AML-193 (cell line): ENCODE measurements at places on chromosomes 11 and 22.

DNA sequence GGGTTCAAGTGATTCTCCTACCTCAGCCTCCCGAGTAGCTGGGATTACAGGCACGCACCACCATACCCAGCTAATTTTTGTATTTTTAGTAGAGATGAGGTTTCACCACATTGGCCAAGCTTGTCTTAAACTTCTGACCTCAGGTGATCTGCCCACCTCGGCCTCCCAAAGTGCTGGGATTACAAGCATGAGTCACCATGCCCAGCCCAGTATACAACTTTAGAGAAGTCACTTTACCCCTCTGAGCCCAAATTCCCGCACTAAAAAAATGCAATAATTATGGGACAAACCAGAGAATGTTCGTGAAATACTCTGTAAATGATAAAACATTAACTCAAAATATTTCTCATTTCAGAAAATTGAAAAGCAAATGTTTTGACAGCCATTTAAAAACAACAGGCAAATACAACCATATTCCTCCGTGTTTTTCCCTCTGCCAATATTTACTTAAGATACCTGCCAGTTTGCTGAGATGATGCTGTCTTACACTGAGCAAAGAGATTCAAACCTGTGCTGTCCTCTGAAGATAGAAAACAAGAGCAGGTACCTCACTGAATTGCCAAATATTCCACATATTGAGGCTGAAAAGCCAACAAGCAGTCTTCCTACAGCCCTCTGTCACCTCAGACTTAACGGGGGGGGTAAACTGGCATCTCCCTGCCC is 9.6 kb downstream of the PLEKHA7 start:
- DNase-seq = no peak

DNA sequence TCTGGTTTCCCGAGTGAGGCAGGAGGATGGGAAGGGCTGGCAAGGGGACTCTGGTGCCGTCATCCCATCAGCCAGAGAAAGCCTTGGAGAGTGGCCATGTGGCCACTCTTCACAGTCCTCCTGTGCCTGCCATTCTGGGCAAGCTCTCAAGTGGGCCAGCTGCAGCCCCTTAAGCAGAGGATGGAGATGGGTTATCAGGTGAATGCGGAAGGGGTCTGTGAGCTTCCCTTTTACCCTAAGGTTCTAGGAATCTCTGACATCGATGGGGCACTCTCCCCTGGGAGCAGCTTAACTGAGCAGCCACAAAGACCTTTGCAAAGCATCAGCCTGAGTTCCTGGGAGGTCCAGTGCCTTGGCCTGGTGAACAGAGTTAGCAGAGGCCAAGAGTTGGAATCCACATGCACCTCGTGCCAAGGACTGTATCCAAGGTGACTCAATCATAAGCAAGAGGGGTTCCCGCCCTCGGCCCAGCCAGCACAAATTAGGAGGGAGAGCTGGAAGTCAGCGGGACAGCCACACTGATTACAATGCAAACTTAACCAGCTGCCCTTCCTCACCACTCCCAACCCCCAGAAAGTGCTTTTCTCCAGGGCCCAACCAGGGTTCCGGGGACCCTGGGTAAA is 193.6 kb downstream of the BUD13 start:
- DNase-seq = no peak

DNA sequence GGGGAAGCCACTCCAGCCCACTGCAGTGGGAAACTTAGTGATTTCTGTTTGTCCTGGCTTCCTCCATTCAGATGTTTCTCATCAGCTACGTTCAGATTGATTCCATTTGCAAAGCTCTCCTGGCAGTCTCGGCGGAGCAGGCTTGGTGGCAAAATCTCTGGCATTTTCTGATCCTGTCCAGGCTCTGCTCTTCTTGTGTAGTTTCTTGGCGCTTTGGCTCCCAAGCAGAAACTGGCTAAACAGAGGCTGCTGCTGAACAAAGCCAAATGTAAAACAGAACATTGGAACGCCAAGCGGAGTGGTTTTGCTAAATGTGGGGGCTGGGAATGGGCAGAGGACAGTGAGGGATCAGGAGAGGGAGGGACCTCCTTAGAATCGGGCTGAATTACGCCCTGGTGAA is 36.7 kb downstream of the ADAMTS8 start:
- DNase-seq = no peak

GRCh38 chr11:15222777-15223176 is 108.1 kb downstream of the INSC start:
- no peak for DNase-seq

DNA sequence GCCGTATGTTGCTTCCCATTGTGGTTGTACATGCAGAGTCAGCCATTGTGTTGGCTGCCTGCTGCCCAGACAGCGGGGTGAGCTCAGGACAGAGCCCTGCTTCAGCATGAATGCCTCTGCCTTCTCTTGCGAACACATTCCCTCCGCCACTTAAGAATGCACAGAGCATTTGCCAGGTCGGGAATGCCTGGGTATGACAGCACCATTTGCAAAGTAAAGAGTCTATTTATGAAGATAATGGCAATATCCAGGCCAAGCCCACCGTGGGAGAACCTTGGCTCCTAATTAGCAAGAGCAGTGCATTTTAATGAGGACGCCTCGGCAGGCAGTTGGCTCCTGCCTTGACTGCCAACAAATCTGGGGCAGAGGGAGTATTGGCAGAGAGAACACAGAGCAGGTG is 62.5 kb upstream of the SORL1 start:
- no peak for DNase-seq

DNA sequence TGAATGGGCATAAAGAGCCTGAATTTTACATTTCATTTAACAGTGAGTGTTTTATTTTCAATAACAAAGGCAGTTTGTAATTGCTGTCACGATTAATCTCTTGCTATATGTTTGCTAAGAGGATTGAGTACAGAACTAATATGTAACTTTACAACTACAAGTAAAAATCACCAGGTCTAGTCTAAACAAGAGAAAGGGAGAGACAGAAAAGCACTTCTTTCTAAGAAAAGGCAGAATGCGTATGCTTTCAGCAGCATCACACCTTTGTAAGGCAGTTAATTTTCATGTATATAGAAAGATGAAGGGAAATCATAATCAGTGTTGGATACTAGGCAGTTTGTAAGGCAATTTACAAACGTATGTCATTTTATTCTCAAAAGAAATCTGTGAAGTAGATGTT is 169.8 kb downstream of the NELL1 start:
- no peak for DNase-seq

DNA sequence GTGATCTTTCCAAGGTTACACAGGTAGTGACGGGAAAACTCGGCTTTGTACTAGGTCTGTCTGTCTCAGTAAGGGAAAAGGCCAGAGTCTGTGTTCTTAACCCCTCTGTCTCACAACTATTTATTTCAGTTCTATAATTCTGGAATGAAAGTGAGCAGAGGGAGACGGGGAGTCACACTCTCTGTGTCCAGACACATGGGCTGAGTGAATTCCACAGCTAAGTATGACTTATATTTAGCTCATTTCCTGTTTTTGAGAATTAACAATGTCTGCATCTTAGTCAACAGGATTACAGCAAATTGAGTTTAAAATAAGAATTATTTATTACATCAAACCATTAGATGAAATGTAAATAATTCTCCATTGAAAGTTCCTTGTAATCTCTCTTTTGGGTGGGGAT is 62.5 kb upstream of the OR4B1 start:
- no peak for DNase-seq

- DNase-seq = peak; percentile 35
Observed at GRCh38 chr11:120172054-120172911, 34.4 kb upstream of the TRIM29 start.

DNA sequence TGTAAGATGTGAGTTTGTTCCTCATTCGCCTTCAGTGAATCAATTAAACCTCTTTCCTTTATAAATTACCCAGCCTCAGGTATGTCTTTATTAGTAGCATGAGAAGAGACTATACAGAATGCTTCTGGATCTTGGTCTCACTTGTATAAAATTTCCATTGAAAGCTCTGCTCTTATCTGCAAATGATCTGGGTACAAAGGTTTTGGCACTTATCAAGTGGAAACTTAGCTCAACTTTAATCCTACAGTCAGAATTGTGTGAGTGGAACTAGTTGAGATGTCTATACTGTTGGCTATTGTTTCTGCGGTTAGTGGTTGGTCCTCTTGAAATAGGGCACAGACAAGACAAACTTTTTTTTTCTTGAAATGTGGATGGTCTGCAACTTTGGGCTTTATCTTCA is 71.2 kb upstream of the CHORDC1 start:
- DNase-seq = no peak
